Stimulated activated CD8-positive, alpha-beta memory T cell treated with anti-CD3 and anti-CD28 coated beads, Interleukin-15, amount 100 ng/mL, for 4 hours (primary cell): ENCODE measurements at places on chromosomes 2 and 18.

DNA sequence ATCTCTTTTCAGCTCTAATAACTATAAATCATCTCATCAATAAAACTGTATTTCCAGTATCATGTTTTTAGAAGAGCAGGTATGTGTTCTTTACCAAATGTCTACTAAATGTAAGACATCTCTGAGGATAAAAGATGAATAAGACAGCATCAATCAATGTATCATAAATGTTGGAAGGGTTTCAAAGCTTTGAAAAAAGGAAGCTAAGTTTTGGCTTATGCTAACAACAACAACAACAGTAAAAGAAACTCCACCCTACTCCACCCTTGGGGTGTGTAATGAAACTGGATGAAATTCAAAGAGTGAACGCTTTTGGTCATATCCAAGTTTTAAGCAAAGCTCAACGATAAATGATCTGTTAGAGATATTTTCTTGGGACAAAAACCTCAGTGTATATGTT lies 17.1 kb downstream of the PRKD3 start:
- no peak for DNase-seq

- DNase-seq: no peak
Measured at GRCh38 chr2:101038455-101039255, 36.6 kb downstream of the RPL31 start.

GRCh38 chr18:58541789-58542425 lies 87.0 kb downstream of the ALPK2 start:
- DNase-seq: peak; percentile 30

- no peak for DNase-seq
Measured at GRCh38 chr2:38074058-38074763, 1.7 kb downstream of the CYP1B1 start.

- DNase-seq: no peak
Measured at GRCh38 chr2:101883860-101884259, 107.9 kb upstream of the IL1R2 start.

DNA sequence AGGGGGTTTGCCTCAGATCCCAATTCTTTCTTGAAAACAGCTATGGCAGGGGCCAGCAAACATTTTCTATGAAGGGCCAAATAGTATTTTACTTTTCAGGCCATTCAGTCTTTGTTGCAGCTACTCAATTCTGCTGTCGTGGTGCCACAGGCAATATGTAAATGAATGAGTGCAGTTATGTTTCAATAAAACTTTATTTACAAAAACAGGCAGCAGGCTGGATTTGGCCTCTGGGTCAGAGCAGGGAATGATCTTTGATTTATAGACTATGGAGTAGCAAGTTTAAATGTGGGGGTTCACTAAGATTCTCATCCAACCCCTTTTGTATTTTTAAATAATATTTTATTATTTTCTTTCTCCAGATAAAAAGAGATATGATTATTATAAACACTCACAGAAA lies 72.4 kb downstream of the IRS1 start:
- DNase-seq: no peak

DNA sequence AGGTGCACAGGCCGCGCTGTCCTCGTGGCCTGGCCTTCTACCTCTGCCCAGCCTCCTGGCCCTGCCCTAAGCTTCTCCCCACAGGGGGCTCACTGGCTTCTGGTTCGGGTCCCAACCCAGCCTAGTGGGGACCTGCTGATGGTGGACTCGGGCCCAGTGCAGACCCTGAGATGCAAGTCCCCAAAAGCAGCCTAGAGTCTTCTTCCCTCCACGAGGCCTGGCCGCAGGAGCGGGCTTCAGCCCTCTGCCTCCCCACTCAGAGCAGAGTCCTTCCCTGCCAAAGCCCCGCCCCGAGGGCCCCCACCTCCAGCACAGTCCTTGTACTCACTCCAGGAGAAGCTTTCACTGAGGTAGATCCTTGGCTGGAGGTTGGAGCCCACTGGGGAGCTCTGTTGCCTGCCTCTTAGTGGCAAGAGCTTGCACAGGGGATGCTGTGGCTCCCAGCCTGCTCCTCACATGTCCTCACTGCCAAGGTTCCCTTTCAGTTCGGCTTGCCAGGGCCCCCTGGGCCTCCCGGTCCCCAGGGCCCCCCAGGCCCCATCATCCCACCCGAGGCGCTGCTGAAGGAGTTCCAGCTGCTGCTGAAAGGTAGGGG lies 3.6 kb downstream of the ERFE start:
- DNase-seq: no peak

DNA sequence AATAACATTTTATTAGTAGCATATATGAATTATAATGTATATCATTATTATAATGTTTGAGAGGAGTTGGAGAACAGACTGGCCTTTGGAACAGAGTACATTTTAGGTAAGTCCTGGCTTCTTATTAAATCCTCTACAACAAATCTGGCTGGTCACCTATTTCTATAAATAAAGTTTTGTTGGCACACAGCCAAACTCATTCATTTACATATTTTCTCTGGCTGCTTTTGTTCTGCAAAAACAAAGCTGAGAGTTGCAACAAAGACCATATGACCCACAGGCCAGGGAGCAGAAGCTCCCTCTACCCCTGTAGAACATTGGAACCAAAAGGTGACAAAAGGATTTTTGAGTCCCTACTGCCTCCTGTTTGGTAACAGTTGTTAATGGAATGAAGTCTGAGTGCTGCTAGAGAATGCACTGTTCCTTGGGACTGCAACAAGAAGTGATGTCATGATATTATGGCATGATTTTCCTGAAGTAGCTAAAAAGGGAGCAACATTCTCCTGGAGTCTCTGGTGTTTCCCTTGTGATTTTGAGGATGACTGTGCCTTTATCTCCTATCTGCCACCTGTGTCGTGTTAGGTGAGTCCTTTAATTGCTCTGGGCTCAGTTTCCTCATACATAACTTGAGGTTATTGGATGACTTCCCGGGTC lies 22.0 kb upstream of the SP9 start:
- no peak for DNase-seq

DNA sequence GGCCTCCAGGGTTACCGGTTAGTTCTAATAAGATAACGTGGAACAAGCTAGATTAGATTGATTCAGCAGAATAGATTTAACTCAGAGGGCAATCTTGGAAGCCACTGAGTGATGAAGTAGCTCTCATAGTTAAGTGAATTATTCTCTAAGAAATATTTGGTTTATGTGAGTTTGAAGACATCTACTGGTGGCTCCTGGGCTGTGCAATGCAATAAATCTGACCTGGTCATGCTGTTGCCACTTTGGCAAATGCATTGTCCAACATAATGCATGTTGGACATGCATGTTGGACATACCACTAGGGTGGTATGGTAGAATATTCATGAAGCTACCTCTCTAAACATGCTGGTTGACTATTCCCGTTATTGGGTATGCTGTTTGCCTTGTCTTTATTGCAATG lies 493.7 kb upstream of the VRK2 start:
- DNase-seq: no peak

- DNase-seq: no peak
Measured at GRCh38 chr2:222296911-222297599, 1.7 kb downstream of the PAX3 start.

DNA sequence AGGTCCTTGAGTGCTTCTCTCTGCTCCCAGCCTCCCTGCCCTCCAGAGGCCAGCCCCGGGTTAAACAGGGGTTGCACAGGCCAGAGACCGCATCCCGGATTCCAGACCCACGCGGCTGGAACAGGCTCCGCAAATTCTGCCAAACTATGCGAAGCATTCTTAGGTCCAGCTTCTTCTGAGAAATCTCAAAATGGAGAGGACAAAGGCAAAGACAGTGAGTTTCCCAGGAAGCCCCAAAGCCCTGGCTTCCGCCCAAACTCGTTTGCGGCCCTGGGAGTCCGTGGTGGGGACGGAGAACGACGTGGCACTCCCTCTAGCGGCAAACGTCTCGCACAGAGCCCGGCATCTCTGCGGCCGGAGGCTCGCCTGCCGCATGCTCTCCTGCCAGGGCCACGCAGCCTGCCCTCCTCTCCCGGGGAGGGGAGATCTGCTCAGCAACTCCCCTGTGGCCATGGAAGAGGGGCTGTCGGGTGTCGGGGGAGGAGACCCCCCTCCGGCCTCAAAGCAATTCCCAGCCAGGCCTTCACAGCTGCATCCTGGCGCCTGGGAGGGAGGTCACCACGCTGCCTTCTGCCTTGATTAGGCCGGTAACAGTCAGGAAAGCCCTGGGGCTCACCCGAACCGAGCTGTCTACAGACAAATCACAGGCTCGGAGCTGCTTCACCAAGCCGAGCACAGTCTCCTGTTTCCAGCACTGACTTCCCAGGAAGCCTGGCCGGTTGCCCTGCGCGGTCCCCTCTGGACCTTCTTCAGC lies 33.4 kb upstream of the KLHL29 start:
- DNase-seq: no peak

GRCh38 chr2:165804719-165805118 lies 10.7 kb upstream of the GALNT3 start:
- DNase-seq: no peak
